Activated T-cell treated with anti-CD3 and anti-CD28 coated beads for 1 hour (primary cell): ENCODE measurements at places on chromosomes 7 and 10.

GRCh38 chr10:90007226-90007625 lies 305.8 kb downstream of the KIF20B start:
- no peak for DNase-seq

DNA sequence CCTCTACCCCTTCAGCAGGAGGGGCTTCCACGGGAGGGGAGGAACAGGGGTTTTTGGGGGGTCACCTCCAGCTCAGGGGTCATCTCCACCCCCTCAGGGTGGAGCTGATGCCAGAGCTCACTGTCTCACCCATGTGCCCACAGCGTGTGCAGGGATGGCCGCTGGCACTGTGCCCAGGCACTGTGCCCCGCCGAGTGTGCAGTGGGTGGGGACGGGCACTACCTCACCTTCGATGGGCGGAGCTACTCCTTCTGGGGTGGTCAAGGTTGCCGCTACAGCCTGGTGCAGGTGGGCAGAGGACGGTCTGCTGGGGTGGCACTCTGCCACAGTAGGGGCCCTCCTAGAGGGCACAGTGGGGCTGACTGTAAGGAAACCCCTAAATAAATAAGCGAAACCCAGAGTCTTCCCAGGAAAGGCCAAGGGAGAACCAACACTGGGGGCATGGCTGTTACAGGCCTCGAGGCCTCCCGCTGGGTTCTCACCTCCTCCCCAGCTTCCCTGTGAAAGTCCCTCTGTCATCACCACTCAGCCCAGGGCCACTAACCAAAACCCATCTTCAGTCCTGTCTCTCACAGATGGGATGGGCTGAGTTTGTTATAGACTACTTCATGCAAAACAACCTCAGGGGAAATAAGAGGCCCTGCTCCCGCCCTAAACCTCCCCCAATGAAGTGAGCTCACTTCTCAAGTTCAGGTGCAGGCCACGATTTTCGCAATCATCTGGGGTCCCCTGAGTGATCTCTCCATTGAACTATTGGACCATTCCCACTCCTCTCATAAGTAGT lies 7.4 kb upstream of the ZNF467 start:
- no peak for DNase-seq

GRCh38 chr7:132558815-132559214 lies 17.5 kb downstream of the PLXNA4 start:
- no peak for DNase-seq

DNA sequence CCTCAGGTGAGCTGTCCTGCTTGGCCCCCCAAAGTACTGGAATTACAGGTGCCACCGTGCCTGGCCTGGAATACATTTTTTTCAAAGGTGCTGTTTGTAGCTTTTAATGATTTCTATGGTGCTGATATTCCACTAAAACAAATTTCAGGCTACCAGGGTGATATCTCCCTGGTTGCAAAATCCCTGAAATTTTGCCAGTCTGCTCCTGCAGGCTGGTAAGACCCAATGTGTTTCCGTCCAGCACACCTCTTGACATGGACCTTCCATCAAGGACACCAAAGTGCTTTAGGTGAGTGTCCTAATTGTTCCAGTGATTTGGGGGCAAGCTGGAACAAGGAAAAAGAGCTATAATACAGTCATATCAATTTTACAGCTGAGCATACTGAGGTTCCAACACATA lies 69.8 kb upstream of the KMT2C start:
- DNase-seq = no peak

DNA sequence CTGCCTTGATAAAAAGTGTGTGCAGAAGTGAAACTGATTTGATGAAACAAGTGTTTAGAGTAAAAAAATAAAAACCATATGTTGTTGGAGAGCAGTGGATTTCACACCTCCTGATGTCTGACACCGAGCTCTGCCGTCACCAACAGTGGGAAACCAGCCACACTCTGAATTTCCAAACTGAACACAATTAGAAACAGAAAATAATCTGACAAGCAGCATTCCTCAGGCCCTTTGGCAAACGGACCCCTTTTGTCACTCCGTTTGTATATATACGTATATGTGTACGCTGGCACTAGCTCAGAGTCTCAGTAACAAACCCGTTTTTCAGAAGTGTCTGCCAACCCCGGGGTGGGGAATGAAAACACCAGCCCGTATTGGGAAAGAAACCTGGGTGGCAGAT lies 32.4 kb downstream of the TACC2 start:
- no peak for DNase-seq

DNA sequence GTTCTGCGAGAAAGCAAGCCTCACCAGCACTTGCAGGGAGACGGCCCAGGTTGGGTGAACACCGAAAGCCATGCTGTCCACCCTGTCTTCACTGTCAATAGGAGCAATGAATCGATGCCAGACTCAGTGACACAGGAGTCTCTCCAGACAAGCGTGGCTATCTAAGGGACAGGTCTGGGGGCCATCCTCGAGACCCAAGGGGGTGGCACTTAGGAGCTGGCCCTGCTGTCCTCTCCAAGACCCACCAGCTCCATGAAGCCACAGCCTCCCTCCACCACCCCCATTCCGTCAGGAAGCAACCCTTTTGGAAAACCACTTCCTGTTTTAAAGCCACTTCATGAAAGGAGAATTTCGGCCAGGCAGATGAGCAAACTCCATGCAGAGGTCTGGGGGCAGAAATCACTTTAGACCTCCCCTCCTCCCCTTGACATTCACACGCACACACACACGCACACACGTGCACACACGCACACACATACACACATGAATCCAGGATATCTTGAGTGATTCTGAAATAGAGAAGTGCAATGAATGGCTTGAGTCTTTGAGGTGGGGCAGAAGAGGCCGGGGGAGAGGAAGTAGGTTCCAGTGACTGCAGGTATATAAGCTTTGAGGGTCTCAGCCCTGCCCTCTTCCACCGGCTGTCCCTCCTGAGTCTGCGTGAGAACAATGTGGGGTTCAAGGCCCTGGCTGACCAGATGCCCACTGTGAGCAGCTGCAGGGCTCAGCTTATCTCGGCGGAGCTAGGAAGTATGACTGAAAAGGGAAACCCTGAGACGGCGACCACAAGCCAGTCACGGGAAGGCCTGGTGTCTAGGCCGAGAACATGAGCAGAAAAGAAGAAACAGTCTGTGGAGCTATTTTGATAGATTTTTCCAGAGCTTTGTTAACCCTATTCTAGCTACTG lies 25.0 kb downstream of the RGS10 start:
- DNase-seq = no peak

GRCh38 chr10:113965683-113966082 lies 78.0 kb upstream of the ADRB1 start:
- DNase-seq = no peak

DNA sequence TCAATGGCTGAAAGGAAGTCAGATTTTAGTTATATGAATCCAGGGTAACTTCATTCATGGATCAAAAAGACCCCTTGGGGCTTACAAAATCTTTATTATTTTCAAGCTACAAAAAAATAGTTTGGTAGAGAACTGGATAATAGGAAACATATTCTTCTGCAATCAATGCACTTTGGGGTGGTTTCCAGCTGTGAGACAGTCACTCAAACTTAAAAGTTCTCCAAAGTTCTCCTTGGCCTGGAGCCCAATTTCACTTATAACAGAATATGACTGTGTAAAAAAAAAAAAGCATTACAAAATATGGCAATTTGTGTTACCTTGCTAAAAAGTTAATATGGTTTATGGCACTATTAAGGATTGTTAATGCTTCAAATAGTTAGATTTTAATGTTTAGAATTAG lies 255.5 kb downstream of the AGMO start:
- no peak for DNase-seq

DNA sequence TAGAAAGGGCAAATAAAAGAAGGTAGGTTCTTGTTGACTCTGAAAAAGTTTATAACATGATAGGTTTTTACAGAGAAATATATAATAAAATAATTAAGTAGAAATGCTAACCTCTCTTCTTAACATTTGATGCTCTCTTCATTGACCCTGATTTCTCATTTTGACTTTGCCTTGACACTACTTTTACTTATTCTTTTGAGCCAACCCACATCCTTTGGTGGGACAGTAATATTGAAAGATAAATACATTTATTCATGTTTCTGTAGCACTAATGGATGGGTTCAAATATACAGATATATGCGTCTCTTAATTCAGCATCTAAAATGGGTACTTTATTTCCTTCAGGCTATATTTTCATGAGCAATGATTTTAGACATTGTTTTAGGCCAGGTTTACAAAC lies 34.4 kb downstream of the DDC start:
- DNase-seq = no peak

DNA sequence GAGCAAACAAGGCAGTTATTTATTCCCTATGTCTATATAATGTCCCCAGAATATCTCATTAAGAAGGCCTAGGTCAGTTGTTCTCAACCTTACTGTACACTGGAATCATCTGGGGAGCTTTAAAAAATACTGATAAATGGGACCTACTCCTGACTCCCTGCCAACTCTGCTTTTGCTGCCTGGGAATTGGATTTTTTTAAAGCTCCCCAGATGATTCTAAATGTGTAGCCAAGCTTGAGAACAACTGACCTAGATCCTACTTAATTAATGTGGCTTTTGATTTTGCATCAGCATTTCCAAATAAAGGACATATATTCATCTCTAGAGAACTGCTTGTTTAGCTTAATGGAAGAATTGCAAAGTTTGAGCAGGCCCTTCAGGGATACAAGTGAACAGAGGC lies 91.7 kb upstream of the HPS1 start:
- no peak for DNase-seq

GRCh38 chr7:21939858-21940372 lies 5.8 kb downstream of the CDCA7L start:
- DNase-seq = no peak

GRCh38 chr10:31760674-31761081 lies 168.0 kb downstream of the ARHGAP12 start:
- DNase-seq = no peak

DNA sequence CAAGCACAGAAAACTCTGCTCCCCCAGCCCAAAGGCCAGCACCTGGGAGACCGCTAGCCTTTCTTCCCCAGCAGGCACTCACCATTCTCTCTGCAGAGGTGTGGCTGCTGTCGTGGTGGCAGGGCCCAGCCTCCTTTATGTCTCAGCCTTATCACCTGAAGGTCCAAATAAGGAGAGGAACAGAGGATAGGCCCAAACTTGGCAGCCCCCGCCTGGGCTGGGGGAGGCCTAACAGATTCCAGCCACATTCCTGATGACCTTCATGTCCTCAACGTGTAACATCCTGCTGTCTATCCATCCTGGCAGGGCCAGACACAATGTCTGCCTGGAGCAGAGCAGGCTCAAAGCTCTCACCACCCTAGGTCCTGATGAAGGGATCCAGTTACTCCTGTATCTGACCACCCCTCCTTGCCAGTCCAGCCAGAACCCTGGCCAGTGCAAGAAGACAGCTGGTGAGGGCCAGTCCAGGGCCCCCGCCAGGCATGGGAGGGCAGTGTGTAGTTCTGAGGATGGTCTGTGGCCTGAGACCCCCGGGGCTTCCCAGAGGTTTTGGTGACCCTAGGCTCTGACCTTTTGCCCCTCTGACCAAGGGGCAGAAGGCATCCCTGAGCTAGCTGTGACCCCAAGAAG lies at the start of gene MYL7:
Gene MYL7, minus strand, starts transcription at position 112 of the 630 bp plus-strand sequence. Its CDS starts 27 bp downstream, at position 85.
- DNase-seq = no peak

GRCh38 chr7:2468227-2468626 lies 8.0 kb downstream of the GRIFIN start:
- DNase-seq = no peak

DNA sequence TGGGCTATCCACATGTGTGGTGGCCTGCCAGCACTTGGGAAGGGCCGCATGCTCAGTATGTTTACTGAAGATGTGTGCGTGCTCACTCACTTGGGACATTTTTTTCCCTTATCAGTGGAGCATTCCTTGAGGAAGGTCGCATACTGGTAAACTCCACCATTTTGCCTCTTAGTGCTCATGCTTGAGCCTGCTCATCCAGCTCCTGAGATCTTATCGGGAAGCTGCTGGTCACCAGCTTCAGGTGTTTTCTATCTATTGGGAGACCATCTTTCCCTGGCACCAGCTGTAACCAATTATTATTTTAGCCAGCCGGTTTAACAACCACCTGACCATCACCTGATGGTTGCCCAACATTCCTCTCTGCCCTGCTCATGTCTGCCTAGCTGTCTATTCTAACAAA lies 35.0 kb upstream of the TRIM24 start:
- DNase-seq = no peak

DNA sequence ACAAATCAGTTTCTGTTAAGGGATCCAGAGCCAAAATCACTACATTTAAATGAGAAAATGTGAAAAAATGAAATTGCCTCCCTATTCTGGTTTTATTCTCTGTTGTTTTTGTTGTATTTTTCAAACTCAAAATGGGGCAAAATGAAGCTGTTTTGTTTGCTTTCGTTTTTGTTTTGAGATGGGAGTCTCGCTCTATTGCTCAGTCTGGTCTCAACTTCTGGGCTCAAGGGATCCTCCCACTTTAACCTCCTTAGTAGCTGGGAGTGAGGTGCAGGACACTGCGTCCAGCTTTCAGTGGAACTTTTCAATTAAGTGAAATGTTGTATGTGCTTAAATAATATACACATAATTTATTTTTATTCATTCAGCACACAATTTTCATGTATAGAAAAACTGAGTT lies 205.0 kb downstream of the SORCS1 start:
- DNase-seq = no peak

GRCh38 chr7:22969010-22969431 lies 44.9 kb downstream of the HYCC1 start:
- DNase-seq = no peak

- no peak for DNase-seq
Measured at GRCh38 chr7:138943061-138943460, 38.1 kb downstream of the KIAA1549 start.

- DNase-seq = no peak
Measured at GRCh38 chr7:118642396-118642795, 417.9 kb downstream of the ANKRD7 start.

DNA sequence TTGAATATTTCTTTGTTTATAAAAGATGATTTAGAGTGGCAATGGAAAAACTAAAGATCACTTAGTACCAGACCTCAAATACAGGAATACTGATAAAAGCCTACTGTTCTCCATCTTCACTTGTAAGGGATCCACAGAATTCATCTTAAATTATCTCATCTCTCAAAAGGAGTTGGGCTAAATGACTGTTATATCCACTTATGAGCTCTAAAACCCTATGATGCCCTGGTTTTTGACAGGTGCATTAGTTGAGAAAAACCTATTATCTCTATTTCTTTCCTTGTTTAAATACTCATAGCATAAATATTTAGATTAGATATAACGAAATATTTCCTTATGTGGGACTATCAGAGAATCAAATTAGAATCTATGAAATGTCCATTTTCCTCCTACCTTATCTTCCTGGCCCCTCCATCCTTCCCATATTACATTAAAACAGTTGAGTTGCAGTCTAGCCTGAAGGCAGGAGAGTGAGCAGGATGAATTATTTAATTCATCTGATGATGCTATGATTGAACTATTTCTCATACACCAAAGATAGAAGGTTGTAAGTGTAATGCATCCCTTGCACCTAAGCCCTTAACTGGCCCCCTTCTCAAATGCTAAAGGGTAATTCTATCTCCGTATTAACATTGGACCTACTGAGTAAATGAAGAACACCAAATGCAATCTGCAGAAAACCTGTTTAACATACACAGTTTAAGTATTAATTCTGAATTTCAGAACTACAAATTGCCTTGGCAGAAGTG lies 29.7 kb downstream of the PPP3CB start:
- no peak for DNase-seq

DNA sequence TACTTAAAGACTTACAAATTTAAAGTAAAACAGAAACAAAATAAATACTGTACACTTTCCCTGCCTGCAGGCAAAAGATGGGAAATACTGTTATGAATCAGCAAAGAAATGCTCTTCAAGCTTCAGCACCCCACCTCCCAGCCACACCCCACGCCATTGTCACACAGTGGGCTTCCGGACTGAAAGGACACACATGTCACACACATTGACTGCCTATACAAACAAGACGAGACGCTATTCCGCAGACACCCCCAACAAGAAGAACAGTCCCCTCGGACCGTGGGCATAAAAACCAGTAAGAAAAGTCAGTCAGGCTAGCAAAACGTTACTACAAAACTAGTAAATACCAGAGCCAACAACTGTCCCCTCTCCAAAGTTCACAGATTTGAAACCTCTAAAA lies 22.2 kb upstream of the PARP12 start:
- DNase-seq = no peak
